Endodermal cell (in vitro differentiated cells): ENCODE measurements at places on chromosomes 5 and 9. TPM values are rescaled to one million over a fixed set of nuclear protein-coding genes. Genes with fewer than 3 reads are reported as not detected.
A peak's percentile ranks its signal among the peaks of the same experiment; 100 is the strongest.

Gene FREM1
- total RNA-seq = 21.0 and 23.2 TPM in 2 replicates

Gene CREBRF
- 12.6 to 23.8 TPM (median 12.7 TPM) in 3 replicates for total RNA-seq

Gene SLIT3
- 1.6 to 3.9 TPM (median 3.4 TPM) in 3 replicates for total RNA-seq

Gene CFAP90
- total RNA-seq = 0.61 and 0.88 TPM in 2 replicates

- H3K27me3 ChIP-seq = no peaks in the 10 kb centered on the region
- H3K36me3 ChIP-seq = no peaks in the 10 kb centered on the region
- no peak overlapping the region for H3K27ac ChIP-seq
- no peaks in the 10 kb centered on the region for H3K4me1 ChIP-seq
- H3K4me3 ChIP-seq = no peak overlapping the region
Observed at GRCh38 chr5:145543968-145544367, 291.2 kb downstream of the PRELID2 start.

DNA sequence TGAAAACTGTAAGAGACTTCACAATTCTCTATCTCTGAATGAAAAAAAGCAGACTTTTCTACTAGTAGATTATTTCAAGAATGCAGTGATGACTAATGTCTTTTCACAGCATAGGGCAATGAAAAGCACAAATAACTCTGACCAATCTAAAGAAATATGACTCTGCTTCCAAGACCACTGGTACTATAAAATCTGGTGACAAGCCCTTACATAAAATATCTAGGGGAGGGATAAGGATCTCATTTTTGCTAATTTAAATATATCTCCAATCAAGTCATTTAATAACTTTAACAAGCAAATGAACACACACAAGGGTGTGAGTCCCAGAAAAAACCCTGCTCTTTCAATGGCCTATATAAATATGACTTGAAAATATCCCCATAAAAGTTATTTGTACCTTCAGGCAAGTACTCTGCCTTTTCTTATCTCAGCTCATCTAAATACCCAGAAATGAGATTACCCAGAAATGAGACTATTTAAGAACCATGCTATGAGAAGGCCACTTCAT lies 105.2 kb downstream of the GNAQ start:
- no peak for DNase-seq
- no peak overlapping the region for H3K27ac ChIP-seq
- no peaks in the 10 kb centered on the region for H3K27me3 ChIP-seq
- no peaks in the 10 kb centered on the region for H3K36me3 ChIP-seq
- peaks cover 5% of the 10 kb centered on the region for H3K4me1 ChIP-seq

DNA sequence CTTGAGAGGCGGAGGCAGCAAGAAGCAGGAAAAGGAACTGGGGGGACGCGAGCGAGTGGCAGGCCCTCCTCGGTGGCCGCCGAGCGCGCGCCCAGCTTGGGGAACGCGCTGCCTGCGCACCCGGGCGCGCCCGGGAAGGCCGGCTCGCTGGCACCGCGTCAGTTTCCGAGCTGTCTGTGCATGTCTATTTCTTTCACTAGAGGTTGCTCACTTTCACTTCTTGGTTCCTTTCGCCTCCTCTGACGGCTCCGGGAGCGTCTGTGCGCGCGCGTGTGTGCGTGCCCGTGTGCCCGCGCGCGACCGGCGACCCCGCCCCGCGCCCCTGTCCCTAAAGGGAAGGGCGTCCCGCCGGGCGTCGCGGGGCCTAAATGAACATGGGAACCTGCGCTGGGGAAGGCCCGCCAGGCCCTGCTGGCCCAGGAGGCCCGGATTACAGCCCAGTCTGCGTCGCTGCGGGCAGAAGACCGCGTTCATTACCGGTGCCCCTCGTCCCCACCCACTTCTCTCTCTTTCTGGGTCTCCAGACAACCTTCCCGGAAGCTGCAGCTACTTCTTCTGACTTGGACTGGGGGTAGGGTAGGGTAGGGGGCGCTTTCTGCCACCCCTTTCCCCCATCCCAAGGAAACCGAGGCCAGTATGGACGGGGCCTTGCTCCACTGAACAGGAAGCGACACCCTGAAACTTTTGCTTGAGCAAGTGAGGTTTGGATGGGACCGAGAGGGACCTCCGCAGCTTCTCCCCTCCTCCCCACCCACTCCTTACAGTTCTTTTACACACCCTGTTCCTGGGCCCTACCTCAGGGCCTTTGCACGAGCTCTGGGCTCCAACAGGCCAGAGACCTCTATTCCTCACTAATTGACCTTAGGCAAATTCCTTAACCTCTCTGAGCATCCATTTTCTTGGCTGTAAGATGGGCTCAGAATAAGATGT lies 205.8 kb upstream of the IER5L start:
- no peaks in the 10 kb centered on the region for H3K27me3 ChIP-seq
- peak; percentile 78 for DNase-seq
- H3K36me3 ChIP-seq = no peaks in the 10 kb centered on the region
- H3K4me3 ChIP-seq = peak overlapping the region; percentile 67
- no peaks in the 10 kb centered on the region for H3K4me1 ChIP-seq

- DNase-seq = no peak
- H3K27me3 ChIP-seq = no peaks in the 10 kb centered on the region
- no peaks in the 10 kb centered on the region for H3K36me3 ChIP-seq
- H3K4me1 ChIP-seq = peaks cover 11% of the 10 kb centered on the region
- no peak overlapping the region for H3K4me3 ChIP-seq
- H3K27ac ChIP-seq = no peak overlapping the region
Observed at GRCh38 chr9:3768712-3769457, 243.1 kb upstream of the RFX3 start.

GRCh38 chr9:87831159-87831558 lies 51.5 kb upstream of the SPATA31E1 start:
- peaks cover 5% of the 10 kb centered on the region for H3K4me1 ChIP-seq
- DNase-seq = no peak
- no peak overlapping the region for H3K27ac ChIP-seq
- H3K4me3 ChIP-seq = no peak overlapping the region
- H3K36me3 ChIP-seq = no peaks in the 10 kb centered on the region
